ENCODE measurements at places on chromosomes 3 and 15. TPM values are rescaled to one million over a fixed set of nuclear protein-coding genes. Genes with fewer than 3 reads are reported as not detected.
A peak's percentile ranks its signal among the peaks of the same experiment; 100 is the strongest.

GRCh38 chr3:159786489-159787177, 202.0 kb upstream of the IL12A start:
- no peak for DNase-seq

DNA sequence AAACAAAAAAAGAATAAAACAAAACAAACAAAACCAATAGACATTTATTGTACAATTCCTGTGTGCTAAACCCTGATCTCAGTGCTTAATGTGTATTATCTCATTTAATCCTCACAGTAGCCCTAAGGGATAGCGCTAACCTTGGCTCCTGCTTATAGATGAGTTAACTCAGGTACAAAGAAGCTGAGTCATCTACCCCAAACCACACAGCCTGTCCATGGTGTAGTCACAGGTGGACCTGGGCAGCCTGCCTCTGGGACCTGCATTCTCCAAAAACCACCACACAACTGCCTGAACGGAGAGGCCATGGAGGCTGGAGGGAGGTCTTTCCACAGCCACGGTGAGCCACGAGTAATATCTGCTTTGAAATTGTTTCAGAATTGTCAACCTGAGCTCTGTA, 5.5 kb upstream of the CLN6 start:
- no peak for DNase-seq

GRCh38 chr15:64022571-64022970, 23.7 kb downstream of the DAPK2 start:
- DNase-seq = no peak

DNA sequence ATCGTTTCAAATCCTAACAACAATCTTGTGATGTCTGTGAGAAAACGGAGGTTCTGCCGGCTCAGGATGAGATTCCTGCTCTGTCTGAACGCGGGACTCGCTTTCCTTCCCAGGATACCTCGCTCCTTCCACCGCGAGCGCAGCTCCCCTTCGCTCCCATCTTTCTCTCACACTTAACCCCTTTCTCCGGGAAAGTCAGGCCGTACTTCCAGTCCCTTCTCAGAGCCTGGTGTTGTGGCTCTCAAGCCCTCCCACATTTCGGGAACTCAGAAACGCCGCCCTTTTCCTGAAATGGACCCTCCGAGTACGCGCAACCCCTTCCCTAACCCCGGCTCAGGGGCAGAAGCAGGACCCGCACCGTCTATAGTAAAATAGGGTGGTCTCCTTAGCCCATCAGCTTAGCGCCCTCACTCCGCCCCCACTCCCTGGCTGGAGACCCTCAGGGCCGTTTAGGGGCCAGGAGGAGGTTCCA, 378 bp upstream of the FEM1B start:
- peak; percentile 88 for DNase-seq

- DNase-seq = no peak
These were observed 41.4 kb downstream of the HDGFL3 start for GRCh38 chr15:83166218-83166617.

Gene PCSK6
- 10.4 TPM for polyA plus RNA-seq

Gene SLC12A8
- 0.33 TPM for polyA plus RNA-seq

Gene PML
- polyA plus RNA-seq = 42.4 TPM

Gene C3orf18
- polyA plus RNA-seq = 24.8 TPM

Gene SLC35G2
- polyA plus RNA-seq = 3.4 TPM

Gene IL17RC
- polyA plus RNA-seq = 26.2 TPM
